ENCODE measurements at places on chromosomes 3 and 15.

DNA sequence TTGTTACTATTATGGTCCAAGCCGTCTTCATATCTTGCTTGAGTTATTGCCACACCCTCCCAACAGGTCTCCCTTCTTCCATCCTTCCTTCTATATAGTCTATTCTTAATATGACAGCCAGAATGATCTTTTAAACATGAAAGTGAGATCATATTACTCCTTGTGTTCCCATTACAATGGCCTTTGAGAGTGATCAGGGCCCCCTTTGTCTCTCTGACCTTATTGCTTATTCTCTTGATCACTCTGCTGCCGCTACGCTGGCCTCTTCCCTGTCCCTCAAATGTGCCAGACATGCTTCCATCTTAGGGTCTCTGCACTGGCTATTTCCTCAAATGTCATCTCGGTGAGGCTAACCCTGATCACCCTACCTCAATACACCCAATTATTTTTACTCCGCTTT, 38.1 kb downstream of the UBE2E2 start:
- no peak for DNase-seq

DNA sequence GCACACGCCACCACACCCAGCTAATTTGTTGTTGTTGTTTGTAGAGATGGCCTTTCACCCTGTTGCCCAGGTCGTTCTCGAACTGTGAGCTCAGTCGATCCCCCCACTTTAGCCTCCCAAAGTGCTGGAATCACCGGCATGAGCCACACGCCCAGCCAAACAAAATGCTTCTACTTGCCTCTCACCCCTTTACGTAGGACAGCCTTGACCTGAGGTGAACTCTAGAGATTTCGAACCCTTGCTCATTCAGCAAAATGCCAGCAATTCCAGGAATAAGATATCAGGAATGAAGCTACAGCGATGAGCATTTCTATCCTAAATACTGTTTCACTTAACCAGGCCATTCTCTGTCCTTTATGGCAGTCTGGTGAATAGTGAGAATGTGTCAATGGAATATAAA, 135.0 kb downstream of the LRRK1 start:
- no peak for DNase-seq

DNA sequence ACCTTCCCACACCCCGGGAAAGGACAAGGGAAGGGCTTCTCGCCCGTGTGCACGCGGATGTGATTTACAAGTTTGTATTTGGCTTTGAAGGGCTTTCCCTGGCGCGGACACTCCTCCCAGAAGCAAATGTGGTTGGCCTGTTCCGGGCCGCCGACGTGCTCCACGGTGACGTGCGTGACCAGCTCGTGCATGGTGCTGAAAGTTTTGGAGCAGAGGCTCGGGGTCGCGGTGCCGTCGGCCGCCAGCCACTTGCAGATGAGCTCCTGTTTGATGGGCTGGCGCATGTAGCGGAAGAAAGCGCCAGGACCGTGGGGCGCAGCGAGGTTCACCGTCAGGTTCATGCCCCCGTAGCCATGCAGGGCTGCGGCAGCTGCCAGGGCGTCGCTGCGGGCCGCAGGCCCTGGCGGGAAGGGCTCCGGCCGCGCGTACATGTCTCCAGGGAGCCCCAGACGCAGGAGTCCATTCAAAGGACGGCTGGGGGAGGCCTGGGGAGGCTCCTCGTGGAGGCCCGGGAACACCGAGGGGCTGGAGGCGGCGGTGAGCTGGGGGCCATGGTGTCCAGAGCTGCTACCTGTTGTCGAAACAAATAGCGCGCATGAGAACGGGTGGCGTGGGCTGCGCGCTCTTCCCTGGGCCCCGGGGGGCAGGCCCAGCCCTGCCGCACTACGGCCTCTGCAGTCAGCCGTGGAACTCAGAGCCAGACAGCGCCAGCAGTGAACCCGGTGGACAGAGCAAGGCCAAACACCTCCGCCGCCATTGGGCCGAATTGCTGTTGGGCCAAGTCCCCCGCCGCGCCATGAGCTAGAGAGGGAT, 10.2 kb downstream of the ZIC4 start:
- DNase-seq: no peak

GRCh38 chr15:97672586-97672985, 287.9 kb upstream of the ARRDC4 start:
- DNase-seq: no peak

DNA sequence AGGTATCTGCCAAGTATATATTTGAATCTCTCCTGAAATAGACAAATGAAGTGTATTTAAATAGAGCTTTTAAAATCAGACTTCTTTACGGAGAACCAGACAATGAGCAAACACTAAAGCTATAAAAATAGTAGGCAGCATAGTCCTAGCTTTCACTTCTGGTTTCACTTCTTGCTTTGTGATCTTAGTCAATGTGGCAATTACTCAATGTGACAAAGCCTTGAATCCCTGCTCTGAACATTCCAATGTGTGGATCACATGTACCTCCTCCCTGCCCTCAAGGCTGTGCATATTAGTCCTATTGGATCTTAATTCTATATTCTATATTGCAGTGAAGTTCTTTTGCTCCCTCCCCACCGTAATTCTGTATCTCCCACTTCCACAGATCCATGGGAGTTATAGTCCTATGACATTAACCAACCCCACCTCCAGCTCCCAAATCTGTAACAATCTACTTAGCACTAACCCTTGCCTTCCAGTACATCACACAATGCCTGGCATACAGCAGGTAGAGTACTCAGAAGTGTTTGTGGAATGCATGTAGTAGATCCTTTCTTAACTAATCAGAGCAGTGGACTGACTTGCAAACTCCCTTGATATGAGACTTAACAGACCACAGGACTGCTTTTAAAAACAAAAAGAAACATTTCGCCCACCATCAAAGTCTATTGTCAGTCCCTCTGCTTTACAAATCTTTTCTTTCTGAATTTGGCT, 24.3 kb upstream of the CP start:
- no peak for DNase-seq

DNA sequence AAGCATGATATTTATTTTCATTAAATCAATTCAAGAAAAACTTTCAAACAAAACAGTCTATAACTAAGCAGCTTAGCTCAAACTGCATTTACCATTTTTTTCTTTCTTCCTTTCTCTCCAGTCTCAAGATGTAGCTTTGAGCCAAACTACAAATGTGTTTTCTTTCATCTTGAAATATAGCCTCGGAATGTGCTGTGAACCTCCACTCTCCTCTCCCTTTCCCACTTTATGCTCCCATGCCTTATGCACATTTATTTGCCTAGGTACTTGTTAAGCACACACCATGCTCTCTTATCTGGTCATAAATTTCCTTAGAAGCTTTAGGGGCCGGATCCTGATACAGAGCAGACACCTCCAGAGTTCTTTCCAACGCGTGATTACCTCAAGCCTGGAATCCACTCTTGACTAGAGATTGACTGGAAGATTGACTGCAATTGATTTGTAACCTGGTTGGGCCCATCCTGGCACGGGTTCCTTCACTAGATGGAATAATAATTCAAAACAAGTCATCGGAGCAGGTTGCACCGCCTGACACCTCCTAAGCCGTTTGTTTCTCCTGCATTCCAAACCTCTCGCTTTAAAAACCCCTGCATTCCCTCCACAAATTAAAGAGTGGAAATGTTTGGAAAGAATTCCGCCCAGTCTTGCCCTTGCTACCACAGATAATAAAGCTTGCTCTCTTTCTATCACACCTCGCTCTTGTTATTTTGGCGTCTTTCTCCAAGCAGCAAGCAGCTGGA, 344.7 kb downstream of the CHL1 start:
- DNase-seq: no peak

GRCh38 chr15:62046078-62046743, 14.0 kb downstream of the VPS13C start:
- no peak for DNase-seq

- no peak for DNase-seq
These were observed 126.8 kb upstream of the ARHGEF3 start for GRCh38 chr3:56928379-56929068.

DNA sequence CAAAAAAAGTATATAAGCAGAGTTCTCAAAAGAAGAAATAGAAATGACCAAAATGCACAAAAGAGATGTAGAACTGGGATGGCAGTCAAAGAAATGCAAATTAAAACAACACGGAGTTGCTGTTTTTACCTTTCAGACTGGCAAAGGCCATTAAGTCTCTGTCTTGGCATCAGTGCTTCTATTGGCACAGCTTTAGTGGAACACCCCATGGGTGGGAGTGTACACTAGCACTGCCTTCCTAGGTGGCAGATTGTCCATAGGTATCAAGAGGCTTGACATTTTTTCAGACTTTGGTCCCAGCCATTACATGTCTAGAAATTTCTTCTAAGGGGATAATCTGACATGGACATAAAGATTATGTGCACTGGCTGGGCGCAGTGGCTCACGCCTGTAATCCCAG, 58.1 kb upstream of the VILL start:
- no peak for DNase-seq

- peak; percentile 19 for DNase-seq
These were observed 56.1 kb upstream of the PLXNA1 start for GRCh38 chr3:126926684-126927400.

- no peak for DNase-seq
These were observed 18.7 kb downstream of the THRB start for GRCh38 chr3:24475925-24476324.

DNA sequence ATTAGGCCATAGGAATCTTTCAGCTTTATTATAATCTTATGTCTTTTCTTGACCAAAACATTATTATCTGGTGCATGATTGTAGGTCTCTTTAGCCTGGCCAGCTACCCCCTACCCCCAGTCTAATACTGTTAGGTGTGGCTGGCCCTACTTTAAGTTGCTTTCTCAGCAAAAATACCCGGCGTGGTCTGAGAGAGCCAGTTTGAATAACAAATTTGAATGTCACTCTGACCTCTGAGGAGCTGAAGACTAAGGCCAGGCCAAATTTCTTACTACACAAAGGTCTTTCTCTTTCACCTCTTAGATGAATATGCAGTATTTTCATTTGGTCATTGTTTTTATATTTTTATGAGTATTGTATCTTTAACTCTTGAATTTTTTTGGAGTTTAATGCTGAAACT, 188.5 kb upstream of the MLF1 start:
- no peak for DNase-seq

- DNase-seq: no peak
These were observed 17.4 kb downstream of the CSPG4 start for GRCh38 chr15:75695220-75695619.

Data from HCT116 (cell line).